Mucosa of gallbladder (tissue), 1 donor: ENCODE measurements at places on chromosomes 4 and X. TPM values are rescaled to one million over a fixed set of nuclear protein-coding genes. Genes with fewer than 3 reads are reported as not detected.

The PAGE1 gene
- total RNA-seq, result not detected

The CBR4 gene
- total RNA-seq, result 25.2 TPM

The FHL1 gene
- total RNA-seq, result 381 TPM

The SLC25A43 gene
- total RNA-seq, result 4.3 TPM

The MID2 gene
- total RNA-seq, result 20.9 TPM

The MAGEB17 gene
- not detected for total RNA-seq
